ENCODE measurements at places on chromosomes 2 and 18. TPM values are rescaled to one million over a fixed set of nuclear protein-coding genes. Genes with fewer than 3 reads are reported as not detected.

DNA sequence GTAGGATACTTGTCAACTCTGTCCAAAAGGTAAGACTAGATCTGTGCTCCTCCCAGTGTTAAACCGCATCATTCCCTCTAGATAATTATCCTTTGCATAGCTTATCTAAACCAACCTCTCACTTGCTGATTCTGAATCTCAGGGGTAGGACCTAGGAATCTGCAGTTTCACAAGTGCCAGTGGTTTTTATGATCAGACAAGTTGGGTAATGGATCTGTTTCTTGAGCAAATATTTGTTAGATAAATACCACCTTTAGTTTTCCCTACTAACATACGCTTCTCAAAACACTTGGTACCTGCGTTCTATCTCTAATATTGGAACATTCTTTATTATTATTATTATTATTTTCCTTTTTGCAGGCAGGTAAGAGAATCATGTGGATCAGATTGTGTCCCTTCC, 439.9 kb downstream of the PTPRM start:
- no peaks in the 10 kb centered on the region for H3K36me3 ChIP-seq
- no peak for DNase-seq
- no peaks in the 10 kb centered on the region for H3K4me1 ChIP-seq
- no peak overlapping the region for H3K27ac ChIP-seq

- H3K4me3 ChIP-seq, result no peak overlapping the region
- no peaks in the 10 kb centered on the region for H3K36me3 ChIP-seq
- H3K27ac ChIP-seq, result no peak overlapping the region
- DNase-seq, result no peak
- no peaks in the 10 kb centered on the region for H3K27me3 ChIP-seq
These were observed 89.8 kb upstream of the NEUROD1 start for GRCh38 chr2:181770150-181770549.

DNA sequence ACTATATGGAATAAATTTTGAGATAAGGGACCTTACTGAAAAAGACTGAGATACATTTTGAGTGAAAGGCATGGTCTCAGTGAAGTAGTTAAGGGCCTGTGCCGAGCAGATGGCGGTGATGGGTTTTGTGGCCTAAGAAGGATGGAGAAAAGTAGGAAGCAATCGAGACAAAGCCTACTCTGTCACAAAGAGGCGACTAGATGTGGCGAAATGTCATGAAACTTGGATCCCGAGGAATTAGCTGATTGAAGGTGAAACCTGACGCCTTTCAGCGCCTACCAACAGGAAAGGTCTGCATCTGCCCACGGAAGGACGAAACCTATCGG, 558 bp upstream of the CEP192 start:
- no peaks in the 10 kb centered on the region for H3K36me3 ChIP-seq
- no peaks in the 10 kb centered on the region for H3K27me3 ChIP-seq
- peak overlapping the region; percentile 8 for H3K4me3 ChIP-seq

The MAL gene
- total RNA-seq, result 113 TPM

The RNASEH1 gene
- 22.0 TPM for total RNA-seq

All from CD4-positive, alpha-beta memory T cell (primary cell).